Activated CD8-positive, alpha-beta memory T cell treated with anti-CD3 and anti-CD28 coated beads, Interleukin-2, amount 50 U/mL, for 4 hours (primary cell): ENCODE measurements at places on chromosomes 1 and 21.

- DNase-seq, result no peak
These were observed 14.7 kb downstream of the RNF2 start for GRCh38 chr1:185059950-185060571.

DNA sequence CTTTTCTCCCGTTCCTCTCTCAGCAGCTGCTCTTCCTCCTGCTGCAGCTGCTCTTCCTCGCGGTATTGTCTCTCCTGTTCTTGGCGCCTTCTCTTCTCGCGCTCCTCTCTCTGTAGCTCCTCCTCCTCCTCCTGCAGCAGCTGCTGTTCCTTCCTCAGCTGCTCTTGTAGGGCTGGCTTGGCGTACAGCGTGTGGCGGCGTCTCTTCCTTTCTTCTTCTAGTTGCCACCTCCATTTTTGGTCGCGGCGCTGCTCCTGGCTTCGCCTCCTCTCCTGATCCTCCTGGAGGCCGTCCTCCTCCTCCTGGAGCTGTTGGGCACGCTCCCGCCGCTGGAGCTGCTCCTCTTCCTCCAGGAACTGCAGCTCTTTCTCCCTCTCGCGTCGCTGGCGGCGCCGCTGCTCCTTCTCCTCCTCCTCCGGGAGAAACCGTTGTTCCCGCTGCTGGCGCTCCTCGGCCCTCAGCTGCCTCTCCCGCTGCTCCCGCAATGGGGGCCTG lies 4.8 kb downstream of the TCHH start:
- no peak for DNase-seq

DNA sequence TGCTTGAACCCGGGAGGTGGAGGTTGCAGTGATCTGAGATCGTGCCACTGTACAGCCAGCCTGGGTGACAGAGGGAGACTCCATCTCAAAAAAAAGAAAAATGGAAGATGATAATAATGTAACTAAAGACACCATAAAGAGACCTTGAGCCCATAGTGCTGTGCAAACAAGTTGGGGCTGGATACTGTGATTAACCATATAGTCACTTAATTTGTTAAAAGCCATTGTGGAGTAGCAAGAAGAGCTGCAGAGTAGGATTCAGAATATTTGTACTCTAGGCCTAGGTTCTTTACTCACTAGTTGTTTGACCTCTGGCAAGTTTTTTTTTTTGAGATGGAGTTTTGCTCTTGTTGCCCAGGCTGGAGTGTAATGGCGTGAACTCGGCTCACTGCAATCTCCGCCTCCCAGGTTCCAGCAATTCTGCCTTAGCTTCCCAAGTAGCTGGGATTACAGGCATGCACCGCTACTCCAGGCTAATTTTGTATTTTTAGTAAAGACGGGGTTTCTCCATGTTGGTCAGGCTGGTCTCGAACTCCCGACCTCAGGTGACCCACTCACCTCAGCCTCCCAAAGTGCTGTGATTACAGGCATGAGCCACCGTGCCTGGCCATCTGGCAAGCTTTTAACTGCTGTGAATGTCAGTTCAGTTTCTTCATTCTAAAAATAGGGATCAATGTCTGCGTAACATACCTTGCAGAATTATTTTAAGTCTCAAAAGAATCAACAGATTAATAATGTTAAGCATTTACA lies 12.8 kb downstream of the CAP1 start:
- DNase-seq, result no peak

- no peak for DNase-seq
These were observed 16.0 kb downstream of the YARS1 start for GRCh38 chr1:32801096-32801715.

DNA sequence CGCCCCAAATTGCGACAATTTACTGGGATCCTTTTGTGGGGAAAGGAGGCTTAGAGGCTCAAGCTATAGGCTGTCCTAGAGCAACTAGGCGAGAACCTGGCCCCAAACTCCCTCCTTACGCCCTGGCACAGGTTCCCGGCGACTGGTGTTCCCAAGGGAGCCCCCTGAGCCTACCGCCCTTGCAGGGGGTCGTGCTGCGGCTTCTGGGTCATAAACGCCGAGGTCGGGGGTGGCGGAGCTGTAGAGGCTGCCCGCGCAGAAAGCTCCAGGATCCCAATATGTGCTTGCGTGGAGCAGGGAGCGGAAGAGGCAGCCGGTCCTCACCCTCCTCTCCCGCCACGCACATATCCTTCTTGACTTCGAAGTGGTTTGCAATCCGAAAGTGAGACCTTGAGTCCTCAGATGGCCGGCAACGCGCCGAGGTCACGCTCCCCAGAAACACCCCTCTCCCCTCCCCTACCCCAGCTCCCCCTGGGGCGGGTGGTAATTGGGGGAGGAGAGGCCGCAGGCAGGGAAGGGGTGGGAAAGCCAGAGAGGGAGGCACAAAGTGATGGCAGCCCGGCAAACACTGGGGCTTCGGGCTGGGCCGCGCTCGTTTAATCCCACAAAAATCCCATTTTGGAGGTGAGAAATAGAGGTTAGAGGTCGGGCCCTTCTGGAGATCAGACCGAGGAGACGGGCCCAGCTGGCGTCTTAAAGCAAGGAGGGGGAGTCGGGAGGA lies 6.2 kb downstream of the SIM2 start:
- no peak for DNase-seq

DNA sequence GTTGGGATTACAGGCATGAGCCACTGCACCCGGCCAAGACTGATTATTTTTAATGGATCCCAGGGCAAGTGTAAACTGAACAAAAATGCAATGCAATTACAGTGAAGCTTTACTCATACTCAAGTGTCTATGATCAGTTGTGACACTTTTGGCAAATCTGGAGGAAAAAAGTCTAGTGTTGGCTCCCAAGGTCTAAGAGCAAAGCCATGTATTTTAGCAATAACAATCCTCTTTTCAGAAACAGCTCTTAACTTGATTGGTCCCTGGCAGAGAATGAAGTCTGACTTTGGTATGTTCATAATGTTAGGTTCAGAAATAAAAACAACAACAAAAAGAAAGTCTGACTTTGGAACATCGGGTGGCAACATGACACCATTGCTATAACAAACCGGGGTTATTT lies 40.2 kb upstream of the C1orf53 start:
- no peak for DNase-seq

DNA sequence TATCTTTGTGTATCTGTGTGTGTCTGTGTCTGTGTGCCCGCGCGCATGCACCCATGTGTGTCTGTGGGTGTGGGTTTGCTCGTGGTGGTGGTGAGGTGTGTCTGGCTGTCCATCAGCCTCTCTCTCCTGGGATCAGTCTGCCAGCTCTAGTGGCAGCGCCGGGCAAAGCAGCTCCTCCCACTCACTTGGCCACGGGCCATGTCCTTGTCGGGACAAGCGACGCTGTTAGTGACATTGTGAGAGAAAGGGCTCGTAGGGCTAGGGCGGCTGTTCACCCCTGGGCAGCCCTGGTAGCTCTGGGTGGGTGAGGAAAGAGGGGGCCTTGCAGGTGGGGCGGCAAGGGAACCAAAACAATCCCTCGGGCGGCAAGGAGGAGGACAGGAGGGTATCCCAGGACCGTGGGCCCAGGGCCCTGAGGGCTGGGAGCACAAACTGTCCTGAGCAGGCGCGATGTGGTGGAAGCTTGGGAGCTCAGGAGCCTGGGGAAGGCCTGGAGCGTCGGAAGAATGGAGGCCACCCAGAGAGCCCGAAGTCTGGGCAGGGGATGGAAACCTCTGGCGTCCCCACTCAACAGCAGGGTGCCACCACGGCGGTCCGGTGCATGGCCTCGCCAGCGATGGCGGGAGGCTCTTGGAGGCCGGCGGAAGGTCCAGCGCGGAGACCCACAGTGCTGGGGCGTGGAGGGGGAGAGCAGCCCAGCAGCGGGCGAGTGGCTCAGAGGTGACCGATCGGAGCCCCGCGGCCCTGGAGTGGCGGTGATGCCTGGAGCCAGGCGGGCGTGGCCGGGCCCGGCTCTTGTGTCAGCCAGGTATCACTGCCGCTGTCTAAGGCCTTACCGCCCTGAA lies 140.5 kb downstream of the LIPI start:
- no peak for DNase-seq

- DNase-seq, result no peak
These were observed 84.6 kb downstream of the LRRN2 start for GRCh38 chr1:204600968-204601367.

GRCh38 chr1:25992689-25993171 lies 5.1 kb downstream of the PAFAH2 start:
- DNase-seq, result no peak

DNA sequence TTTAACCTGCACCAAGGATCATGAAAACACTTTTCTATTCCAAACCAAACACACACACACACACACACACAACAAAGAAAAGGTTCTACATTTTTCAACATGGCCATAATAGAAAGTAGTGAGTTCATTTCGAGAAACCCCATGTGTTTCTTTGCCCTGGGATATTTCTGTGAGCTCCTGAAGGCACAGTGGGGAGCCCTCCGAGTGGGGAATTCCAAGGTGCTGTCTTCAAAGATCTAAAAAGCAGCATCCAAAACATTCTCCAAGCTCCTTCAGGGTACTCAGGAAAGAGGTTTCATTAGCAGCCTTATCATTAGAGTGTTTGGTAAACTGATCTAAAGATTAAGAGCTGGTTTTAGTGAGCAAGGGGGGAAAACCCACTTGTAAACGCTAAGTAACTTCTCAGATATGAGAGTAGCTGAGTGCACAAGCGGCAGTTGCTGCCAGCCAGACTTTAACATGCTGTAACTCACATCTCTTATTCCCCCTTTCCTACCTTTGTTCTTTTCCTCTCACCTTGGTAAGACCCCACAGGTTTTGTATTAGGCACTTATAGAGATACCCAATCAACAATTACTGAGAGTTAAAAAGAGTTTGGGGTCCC lies 38.3 kb downstream of the ZC3H11B start:
- DNase-seq, result no peak

DNA sequence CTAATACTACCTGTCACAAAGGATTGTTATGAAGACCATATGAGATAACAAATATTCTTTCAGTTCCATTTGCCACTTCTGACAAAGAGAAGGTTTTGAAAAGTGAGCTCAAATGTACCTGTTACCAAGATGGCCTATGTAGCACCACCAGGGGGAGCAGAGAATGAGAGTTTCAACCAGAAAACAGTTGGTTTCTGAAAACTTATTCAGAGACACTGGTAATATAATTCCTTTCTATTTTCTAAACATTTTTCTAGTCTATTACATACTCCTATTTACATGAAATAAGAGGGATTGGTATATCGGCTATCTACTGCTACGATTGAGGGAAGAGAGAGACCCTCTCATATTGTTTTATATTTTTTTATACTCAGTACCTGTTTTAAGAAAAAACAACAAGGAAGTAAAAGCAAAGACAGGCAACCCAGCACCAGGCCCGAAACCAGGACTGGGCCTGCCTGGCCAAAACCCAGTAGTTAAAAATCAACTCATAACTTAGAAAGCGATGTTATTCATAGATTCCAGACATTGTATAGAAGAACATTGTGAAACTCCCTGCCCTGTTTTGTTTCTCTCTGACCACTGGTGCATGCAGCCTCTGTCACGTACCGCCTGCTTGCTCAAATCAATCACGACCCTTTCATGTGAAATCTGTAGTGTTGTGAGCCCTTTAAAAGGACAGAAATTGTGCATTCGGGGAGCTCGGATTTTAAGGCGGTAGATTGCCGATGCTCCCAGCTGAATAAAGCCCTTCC lies 48.3 kb downstream of the IL23R start:
- peak; percentile 49 for DNase-seq

- no peak for DNase-seq
These were observed 173.4 kb downstream of the ZZZ3 start for GRCh38 chr1:77509051-77509492.

- no peak for DNase-seq
These were observed 226.5 kb upstream of the CAMK1G start for GRCh38 chr1:209356976-209357377.

DNA sequence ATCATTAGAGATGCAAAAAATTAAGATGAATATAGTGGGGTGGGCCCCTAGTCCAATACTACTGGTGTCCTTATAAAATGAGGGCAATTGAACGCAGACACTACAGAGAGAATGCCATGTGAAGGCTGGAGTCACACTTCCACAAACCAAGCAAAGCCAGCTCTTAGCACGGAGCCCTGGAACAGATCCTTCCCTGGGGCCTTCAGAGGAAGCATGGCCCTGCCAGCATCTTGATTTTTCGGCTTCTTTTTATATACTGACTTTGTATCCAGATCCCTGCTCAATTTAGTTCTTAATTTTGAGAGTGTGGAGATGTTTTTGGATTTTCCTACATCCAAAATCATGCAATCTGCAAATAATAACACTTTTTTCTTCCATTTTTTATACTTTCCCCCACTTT lies 10.2 kb upstream of the KIAA1614 start:
- DNase-seq, result no peak

DNA sequence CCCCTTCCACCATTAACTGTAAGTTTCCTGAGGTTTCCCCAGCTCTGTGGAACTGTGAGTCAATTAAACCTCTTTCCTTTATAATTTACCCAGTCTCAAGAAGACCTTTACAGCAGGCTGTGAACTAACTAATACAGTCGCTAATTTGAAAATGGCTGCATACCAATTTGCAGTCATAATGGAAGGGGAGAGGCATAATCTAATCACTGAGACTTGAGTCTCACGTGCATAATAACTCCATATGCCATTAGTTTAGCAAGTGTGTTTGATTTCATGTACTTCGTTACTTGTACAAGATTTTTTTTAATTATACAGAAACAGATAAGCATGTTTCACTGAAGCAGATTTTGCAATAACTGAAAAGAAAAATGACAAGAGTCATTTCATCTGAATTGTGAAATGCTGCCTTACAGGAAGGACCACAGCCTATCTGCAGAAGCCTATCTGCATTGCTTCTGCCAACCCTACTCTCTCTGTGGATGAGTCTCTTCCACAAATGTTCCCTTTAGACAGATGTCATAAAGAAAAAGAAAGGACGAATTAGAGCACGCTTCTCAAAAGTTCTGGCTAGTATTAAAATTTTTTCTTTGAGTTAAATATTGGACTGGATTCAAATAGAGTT lies 99.1 kb downstream of the PTGER3 start:
- no peak for DNase-seq

DNA sequence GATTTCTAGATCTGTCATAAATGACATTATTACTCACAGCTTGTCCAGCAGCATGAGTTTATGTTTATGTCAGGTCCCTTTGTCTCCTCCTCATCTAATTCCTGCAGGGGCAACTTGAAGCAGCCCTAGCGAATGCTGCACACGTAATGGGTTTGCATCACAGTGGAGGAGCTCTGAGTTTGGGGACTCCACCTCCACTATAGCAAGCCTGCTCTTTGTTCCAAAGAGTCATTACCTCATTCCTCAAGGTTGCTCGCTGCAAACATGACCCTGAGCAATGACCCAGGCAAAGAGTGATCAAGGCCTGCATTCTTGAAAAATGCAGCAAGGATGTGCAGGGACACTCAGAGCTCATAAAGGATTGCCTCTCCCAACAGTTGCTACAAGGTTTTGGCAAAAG lies 261.9 kb downstream of the HHIPL2 start:
- no peak for DNase-seq

DNA sequence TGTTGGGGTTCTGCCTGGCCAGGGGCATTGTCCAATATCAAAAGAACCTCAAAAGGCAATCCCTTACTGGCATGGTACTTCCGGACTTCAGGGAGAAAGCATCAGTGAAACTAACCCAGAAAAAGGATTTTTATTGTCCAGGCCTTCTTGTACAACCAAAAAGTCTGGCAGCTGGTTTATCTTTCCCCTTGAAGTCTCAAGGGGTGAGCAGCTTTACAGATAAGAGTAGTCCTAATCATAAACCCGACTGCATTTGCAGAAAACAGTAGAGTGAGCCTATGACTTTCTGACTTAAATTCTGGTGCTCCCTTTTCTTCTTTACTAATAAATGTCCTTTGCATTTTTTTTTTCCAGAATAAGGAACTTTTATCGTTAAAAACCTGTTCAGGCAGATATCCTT lies 104.0 kb upstream of the CHRM3 start:
- no peak for DNase-seq
